ENCODE measurements at places on chromosomes 1 and 21.
A peak's percentile ranks its signal among the peaks of the same experiment; 100 is the strongest.

DNA sequence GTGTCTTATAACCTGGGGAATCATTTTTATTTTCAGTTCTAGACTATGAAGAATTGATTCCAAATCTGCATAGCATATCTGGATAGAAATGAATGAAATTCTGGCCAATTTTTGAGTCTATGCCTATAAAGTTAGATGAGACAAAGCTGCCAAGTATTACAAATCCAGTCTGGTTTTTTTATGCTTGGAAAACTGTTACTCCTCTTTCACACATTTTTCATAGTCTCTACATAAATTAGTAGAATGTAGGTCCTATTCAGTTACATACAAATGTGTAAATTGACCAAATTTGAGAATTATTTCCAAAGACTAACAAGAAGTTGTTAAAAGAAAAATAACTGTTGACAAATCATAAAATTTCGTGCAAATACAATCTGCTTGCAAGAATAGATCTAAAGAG lies 1505.2 kb downstream of the AMY1C start:
- DNase-seq = no peak

DNA sequence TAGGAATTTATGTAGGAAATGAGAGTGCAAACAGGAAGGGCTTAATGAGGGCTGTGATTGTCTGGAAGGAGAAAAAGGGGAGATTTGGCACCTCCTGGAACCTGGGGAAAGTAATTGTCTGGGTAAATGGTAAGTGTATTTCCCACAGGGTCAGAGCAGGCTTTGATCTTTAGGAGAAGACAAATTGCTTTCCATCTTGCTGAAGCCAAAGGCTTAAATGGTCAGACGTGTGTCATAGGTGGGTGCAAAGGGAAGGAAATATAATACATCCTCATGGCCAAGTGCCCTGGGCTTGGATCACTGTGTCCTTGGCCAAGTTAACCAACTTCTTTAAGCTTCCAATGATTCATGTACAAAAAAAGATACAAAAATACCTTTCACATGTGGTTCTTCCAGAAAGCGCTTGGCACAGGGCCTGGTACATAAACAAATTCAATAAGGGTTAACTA lies 1.3 kb upstream of the DUSP23 start:
- no peak for DNase-seq

GRCh38 chr1:95086949-95087533 lies 14.3 kb upstream of the ALG14 start:
- peak; percentile 89 for DNase-seq

GRCh38 chr1:206005778-206006180 lies 2.6 kb upstream of the RAB7B start:
- no peak for DNase-seq

GRCh38 chr1:165486663-165487062 lies 41.7 kb upstream of the RXRG start:
- DNase-seq = no peak

GRCh38 chr1:27664291-27664690 lies 7.7 kb downstream of the IFI6 start:
- DNase-seq = no peak

DNA sequence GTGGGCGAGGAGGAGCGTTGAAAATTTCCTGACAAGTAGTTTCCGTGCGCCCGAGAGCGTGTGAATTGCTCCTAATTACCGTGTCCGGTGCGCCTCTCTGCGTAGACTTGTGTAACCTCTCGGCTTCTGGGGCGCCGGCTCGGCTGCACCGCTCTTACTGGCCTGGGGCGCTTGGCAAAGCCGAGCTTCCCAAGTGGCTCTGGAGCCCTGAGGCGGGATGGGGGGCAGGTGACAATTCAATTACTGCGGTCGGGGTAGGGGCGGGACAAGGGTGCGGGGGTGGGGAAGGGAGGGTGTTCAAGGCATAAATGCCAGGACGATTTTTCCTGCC lies 392 bp upstream of the DMRTA2 start:
- DNase-seq = no peak

- DNase-seq = no peak
Observed at GRCh38 chr1:66350001-66350547, 183.9 kb upstream of the SGIP1 start.

DNA sequence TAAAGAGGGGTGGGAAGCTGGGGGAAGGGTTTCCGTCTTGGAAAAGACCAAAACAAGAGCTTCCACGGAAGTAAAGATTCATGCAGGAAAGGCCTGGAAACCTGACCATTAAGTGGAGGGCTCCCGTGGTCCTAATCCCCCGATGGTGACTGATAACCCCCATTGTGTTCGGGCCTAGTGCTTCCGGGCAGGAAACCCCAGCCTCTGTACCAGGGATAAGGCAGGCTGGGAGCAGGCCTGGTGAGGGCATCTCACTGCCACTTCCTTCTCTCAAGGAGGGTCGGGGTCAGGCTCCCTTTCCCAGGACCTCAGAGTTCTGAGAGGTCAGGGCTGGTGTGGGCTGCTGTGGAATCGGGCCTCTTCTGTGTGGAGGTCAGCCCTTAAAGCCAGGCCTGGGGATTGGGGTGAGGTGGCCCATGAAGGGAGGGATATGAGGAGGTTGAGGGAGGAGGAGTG lies 136.9 kb downstream of the CDC7 start:
- DNase-seq = no peak

GRCh38 chr1:160004425-160004824 lies 27.4 kb downstream of the PIGM start:
- DNase-seq = no peak

DNA sequence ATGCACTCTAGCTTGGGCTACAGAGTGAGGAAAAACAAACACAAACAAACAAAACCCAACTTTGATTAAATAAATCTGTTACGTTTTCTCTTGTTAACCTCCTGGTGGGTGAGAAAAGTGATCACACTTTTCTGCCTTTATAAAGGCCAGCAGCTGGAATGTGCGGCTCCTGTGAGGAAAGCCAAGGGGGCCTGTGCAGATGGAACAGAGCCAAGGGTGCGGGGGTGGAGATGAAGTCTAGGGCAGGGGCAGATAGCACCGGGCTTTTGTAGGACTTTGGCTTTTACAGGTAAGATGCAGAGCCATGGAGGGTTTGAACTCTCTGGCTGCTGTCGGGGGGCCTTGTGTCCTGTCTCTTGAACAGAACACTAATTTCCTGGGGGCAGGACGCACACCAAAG lies 40.7 kb upstream of the GPR37L1 start:
- DNase-seq = no peak

DNA sequence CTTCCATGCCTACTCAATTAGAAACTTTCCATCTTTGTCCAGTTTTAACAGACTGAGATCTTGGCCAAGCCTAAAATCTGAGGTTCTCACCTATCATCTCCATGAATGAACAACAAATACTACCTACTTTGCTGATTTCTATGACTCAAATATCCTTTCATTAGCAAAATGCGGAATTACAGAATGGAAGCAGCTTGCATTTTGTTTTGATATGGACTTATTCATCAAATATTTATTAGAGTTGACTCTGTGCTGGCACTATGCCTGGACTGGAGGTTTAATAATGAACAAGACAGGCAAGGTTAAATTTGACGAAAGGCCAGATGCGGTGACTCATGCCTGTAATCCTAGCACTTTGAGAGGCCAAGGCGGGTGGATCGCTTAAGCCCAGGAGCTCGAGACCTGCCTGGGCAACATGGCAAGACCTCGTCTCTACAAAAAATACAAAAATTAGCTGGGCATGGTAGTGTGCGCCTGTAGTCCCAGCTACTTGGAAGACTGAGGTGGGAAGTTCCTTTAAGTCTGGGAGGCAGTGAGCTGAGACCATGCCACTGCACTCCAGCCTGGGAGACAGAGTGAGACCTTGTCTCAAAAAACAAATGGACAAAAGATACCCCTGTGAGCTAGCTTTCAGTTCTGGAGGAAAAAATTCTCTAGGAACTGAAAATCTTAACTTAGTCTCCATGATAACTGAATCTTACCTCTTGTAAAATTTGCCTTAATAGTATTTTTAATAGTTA lies 29.4 kb upstream of the SOD1 start:
- peak; percentile 3 for DNase-seq

GRCh38 chr1:85230305-85230977 lies 29.0 kb downstream of the C1orf52 start:
- DNase-seq = peak; percentile 21

DNA sequence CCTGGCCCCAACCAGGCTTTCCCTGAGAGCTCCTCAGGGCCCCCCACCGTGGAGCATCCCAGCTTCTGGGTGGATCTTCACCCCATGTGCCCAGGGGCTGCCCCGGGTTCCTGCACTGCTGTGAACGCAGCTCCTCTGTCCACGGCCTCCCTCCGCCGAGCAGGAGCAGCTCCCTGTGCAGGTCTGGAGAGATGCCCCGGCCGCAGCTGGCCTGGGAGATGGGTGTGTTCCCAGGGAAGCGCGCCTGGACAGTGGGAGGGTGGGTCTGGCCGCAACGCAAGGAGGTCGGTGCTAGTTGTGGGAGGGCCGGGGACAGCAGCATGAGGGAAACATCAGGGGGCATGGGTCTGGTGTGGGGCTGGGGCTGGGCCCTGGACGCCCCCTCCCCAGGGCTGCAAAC lies 71.3 kb downstream of the MORN1 start:
- no peak for DNase-seq

GRCh38 chr1:236156512-236157208 lies 14.3 kb downstream of the GPR137B start:
- DNase-seq = no peak

GRCh38 chr1:52145137-52145536 lies 3.2 kb downstream of the ZFYVE9 start:
- no peak for DNase-seq

GRCh38 chr1:99131546-99131945 lies 126.9 kb upstream of the PLPPR5 start:
- DNase-seq = no peak

GRCh38 chr1:66980745-66981367 lies 56.1 kb downstream of the MIER1 start:
- no peak for DNase-seq
